Chondrocyte (in vitro differentiated cells): ENCODE measurements at places on chromosomes 13 and 19.

- DNase-seq, result no peak
Measured at GRCh38 chr19:17893766-17894165, 22.0 kb downstream of the SLC5A5 start.

DNA sequence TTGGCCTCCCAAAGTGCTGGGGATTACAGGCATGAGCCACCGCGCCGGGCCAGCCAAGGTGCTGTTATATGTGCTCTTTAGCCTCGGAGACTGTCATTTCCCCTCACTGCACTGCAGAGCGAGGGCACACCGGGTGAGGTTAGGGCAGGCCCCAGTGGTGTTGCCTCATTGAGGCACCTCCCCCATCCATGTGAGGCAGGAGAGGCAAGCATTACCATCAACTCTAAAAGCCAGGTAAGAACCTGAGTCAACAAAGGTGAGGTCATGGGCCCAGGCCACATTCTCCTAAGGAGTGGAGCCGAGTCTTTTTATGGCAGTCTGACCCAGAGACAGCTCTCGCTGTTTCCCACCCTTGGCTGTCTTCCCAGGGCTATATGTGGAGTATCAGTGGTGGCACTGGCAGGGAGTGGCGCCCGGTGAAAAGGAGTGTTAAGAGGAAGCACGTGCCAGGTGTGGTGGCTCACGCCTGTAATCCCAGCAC lies 10.9 kb downstream of the B3GNT8 start:
- no peak for DNase-seq

GRCh38 chr13:30831515-30831914 lies 74.6 kb upstream of the MEDAG start:
- no peak for DNase-seq

DNA sequence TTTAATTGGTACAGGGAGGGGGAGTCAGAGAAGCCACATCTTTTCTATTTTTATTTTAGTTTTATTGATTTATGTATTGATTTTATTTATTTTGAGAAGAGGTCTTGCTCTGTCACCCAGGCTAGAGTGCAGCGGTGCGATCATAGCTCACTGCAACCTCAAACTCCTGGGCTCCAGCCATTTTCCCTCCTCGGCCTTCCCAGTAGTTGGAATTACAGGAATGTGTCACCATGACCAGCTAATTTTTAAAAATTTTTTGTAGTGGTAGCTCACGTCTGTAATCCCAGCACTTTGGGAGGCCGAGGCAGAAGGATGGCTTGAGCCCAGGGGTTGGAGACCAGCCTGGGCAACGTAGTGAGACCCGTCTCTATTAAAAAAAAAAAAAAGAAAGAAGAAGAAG lies 4.1 kb downstream of the IL27RA start:
- no peak for DNase-seq

GRCh38 chr13:66532845-66533244 lies 697.3 kb downstream of the PCDH9 start:
- no peak for DNase-seq
